ENCODE measurements at places on chromosomes 2 and 18.
A peak's percentile ranks its signal among the peaks of the same experiment; 100 is the strongest.

GRCh38 chr18:50694147-50694546, 125.7 kb downstream of the MRO start:
- DNase-seq = no peak

GRCh38 chr2:205475416-205475768, 206.9 kb upstream of the NRP2 start:
- no peak for DNase-seq

GRCh38 chr2:240598311-240598911, 11.9 kb downstream of the CAPN10 start:
- DNase-seq = no peak

DNA sequence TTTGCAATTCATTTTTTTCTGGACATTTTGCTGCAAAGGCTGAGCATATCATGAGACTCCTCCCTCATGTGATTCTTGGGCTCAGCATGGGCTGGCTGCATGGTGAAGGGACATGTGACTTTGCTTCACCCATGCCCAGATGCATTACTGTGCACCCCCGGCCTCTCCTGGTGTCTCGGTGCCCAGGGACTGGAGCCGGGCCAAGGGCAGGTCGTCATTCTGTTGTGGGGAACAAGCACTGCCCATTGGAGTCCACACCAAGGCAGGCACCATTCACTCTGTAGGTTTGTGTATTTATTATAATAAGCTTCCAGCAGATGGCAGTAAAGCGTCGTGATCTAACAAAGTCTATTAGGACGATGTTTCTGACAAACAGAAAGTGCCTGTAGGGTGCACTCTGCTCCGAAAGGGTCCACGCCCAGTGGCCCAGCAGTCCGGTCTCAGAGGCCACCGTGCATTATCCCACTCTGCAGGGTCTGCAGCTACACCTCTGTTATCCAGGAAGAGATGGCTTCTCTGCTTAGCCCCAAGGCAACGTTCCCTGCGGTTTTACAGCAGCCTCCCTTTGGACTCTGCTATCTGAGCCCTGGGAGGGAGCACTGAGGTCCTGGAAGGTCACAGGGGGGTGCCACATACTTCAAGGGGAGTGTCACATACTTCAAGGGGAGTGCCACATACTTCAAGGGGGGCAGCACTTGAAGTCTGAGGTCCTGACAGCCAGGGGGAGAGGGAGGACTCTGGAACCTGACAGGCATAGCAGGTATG, 219.6 kb downstream of the TSN start:
- peak; percentile 54 for DNase-seq

DNA sequence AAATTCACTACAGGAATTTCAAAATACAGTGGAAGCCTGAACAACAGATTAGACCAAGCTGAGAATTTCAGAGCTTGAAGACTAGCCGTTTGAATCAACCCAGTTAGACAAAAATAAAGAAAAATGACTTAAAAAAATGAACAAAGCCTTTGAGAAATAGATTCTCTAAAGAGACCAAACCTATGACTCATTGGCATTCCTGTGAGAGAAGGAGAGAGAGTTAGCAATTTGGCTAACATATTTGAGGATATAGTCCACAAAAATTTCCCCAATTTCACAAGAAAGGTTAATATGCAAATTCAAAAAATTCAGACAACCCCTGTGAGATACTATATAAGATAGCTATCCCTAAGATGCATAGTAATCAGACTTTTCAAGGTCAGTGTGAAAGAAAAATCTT, 78.0 kb downstream of the MYO3B start:
- DNase-seq = no peak

DNA sequence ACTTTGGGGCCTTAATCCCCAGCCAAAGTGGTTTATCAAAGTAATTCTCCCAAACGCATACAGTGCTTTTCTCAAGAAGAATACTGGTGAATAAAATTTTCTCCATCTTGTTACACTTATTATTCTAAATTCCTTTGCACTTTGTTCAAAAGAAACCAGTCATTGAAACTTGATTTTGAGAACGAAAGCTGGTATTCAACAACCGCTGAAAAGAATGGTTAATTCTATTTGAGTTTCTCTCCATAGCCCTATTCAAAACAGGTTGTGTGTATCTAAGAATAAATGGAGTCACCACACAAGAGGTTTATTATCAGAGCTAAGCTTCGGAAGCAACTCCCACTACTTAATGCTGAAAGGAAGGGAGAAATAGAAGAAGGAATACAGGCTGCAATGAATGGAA, 117.7 kb downstream of the C1D start:
- DNase-seq = no peak

- no peak for DNase-seq
These were observed 74.5 kb downstream of the ASAP2 start for GRCh38 chr2:9281145-9281544.

DNA sequence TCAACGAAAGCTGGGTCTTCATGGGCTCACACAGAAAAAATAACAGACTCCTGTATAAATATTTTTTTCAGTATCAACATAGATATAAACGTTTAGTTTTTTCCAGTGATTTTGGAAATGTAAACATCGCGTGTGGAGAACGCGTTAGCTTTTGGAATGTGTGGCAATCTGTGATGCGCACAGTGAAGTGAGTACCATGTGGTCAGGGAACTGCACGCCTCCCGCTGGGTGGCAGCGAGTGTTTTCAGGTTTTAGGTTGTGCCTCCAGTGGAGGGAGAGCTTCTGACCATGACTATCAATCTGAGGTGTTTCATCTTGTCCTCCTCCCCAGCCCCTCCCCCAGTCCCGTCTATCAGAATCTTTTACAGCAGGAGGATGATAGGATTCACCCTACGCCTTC, 127.8 kb downstream of the ARHGAP28 start:
- DNase-seq = no peak

DNA sequence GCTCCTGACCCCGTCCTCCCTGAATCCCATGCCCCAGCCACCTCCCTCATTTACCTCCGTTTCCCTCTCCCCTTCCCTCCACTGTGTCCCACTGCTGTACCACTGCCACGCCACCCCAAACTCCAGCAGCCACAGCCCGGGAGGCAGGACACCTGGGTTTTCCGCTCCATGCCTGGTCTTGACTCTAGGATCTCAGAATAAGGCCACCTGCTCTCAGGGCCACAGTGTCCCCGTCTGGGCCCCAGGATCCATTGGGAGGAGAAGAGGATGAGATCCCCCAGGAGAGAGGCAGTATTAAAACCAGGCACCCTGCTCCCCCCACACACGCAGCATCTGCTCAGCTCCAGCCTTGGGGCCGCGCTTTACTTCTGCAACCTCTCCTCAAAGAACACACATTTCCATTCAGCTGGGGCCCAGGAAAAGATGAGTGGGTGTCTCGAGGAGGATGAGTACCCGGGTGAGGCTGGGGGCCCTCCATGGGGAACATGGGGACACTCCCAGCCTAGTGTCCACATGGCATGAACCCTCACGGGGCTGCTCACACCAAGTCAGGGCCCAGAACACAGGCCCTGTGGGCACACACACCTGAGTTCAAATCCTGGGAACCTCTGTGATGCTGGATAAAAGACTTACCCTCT, 32.8 kb upstream of the TNS1 start:
- no peak for DNase-seq

DNA sequence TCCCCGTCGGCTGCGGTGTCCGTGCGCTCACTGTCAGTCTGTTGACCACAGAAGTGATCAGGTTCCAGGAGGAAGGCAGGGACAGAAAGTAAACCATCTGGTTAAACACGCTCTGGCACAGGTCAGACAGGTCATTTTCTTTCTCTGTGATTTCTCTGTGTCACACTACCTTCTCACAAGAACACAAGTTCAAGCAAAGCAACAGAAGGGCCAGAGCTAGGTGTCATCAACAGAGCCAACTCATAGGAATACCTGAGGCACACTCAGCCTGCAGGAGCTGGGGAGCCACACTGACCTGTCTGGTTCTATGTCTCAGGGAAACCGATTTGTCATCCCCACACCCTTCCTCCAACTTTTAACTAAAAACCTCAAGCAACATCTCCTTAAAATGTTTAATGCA, 115.1 kb upstream of the ZBTB14 start:
- DNase-seq = no peak

- peak; percentile 12 for DNase-seq
These were observed 206.0 kb upstream of the PARD3B start for GRCh38 chr2:204339212-204339715.

- no peak for DNase-seq
These were observed 72.6 kb downstream of the STK39 start for GRCh38 chr2:168174756-168175155.

DNA sequence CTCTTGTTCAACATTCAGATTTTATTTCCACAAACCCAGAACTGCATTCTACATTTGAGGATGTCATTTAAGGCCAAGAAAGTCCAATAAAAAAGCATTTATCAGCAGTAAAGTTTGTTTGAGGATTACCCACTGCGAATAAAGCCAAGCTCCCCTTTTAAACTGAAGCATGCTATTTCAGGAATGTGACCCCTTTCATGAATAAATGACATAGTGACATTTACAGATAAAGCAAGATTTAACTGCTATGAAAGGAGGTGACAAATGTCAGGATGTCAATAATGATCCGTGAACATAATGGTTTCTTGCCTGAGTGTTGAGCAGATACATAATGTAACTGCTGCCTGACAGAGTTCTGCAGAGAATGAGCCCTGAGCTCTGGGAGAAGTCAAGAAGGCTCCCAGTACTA, 146.3 kb downstream of the TDRD15 start:
- no peak for DNase-seq

DNA sequence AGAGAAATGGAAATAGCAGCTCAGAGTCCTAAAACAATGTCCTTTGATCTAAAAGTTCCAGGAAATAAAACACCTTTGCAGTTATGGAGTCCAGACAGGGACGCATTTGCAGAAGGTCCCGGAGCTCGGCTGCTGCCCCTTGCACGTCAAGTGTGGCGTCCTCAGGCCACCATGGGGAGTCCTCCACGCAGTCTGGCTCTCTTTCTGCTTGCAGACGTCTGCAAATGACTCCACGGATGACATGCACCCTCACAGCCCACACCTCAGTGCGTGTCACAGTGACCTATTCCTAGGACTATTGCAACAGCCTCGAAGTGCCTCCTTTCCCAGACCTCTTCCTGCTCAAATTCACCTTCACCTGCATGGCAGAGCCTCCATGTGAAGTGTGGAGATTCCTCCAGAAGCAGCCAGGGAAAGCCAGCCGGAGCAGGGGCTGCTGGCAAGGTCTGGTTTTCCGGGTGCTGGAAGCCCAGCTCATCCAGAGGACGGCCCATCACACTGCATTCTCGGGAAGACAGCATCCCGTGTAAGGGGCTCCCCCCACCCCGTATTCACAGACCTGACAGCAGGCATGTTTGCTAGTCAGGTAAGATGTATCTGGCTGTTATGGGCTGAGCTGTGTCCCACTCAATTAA, 137.7 kb downstream of the ASB1 start:
- no peak for DNase-seq

All from NCI-H748 treated with DMSO at 0.1 percent for 48 hours (cell line).